Fibroblast of skin of right biceps (primary cell): ENCODE measurements at places on chromosomes 12 and 14.

- DNase-seq: no peak
Observed at GRCh38 chr14:58149196-58149595, 2.8 kb downstream of the ARMH4 start.

GRCh38 chr14:64604001-64604400 is 54.2 kb downstream of the PPP1R36 start:
- no peak for DNase-seq

- DNase-seq: no peak
Observed at GRCh38 chr12:43835264-43835655, 621 bp upstream of the TMEM117 start.

DNA sequence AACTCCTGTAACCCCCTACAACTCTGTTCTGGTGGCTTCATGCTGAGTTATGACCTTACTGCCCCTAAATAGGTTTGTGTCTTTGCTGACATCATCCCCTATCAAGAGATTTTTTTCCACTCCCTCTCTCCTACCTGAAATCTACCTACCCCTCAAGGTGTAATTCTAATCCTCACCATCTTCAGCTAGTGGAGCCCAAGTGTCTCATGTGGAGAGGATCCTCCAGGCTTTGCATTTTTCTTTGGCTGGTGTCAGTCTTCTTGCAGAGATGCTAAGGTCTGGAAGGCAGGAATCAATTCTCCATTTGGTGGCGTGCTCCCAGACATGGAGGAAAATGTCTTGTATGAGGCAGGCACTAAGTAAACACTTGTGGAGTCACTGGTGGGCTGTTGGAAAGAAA is 74.8 kb upstream of the PRMT8 start:
- DNase-seq: no peak

DNA sequence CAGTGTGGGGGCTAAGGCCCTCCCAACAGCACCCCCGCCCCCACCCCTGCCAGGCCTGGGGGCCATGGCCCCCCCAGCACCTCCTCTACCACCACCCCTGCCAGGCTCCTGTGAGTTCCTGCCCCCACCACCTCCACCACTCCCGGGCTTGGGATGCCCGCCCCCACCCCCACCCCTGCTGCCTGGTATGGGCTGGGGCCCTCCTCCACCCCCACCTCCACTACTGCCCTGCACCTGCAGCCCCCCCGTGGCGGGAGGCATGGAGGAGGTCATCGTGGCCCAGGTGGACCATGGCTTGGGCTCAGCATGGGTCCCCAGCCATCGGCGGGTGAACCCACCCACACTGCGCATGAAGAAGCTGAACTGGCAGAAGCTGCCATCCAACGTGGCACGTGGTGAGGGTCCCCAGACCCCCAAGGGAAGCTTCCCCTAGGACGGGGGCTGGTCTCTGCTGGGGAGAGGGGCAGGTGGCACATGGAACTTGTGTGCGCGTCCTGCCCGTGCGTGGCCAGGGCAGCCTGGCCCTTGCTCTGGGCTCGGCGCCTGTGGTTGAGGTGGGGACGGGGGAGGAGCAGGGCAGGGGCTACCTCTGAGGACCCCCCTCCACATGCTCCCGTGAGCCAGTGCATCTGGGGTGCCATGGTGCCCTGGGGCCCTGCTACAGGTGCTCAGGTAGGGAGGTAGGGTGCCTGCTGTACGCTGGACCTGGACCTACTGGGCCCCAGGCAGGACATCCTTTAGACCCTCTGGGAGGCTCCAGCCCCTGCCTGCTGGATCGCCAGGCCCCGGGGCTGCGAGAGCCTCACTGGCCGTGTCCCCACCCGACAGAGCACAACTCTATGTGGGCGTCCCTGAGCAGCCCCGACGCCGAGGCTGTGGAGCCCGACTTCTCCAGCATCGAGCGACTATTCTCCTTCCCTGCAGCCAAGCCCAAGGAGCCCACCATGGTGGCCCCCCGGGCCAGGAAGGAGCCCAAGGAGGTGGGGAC is 16.1 kb upstream of the ADSS1 start:
- DNase-seq: no peak

DNA sequence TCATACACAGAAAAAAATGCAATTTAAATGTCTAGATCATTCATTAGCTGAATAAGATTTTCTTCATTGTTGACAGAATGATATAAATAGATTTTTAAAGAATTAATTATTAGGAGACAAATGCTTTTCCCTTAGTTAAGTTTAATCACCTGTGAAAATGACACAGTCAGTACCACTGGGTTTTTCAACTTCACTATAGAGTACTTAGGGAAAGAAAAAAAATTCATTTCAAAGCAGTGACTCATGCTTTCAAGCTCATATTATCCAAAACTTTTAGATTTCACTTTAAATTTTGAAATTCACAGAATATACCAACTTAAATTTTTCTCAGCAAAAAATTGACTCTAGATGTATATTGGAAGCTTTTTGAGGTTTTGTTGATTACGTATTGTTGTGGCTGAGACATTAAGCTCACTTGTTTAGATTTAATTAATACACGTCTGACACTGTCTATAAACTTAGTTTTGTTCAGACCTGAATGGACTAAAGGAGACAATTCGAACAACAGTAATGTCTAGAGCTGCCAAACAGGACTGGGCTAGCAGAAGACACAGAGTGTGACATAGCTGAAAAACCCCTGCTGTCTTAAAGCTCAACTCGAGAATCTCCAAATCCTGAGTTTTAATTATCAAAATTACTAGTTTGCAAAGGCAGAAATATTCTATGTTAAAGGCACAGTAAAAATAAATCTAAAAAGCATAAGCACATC is 1.6 kb downstream of the MGAT4C start:
- no peak for DNase-seq

DNA sequence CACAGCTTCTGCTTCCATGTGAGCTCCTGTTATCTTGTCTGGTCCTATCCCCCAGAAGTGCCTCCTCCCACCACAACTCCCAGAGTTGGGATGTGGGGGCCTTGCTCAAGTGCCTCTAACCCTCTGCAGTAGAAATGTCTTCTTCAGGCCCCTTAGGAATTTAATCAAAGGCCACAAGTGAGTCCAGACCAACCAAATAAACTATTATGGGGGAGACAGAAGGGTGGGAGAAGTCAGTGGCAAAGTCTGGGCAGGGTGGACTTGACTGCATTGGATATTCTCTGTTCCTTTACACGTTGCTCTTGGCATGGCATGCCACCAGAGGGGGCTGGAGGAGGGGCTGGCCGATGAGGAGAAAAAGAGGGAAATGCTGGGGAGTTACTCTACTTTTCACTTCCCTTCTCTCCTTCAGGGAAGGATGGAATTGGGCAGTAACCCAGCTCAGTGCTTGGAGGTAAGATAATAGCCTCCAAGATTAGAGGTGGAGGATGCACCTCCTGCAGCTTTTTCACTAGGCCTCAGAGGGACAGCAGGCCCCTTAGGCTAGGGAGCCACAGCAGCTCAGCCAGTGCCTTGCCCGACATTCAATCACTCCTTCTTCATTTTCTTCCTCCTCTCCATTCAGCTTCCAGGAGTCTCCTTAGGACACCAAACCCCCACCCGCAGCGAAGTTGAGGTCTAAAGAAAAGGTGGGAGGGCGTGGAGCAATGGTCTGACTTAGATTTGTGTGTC is 1.2 kb upstream of the AP1G2 start:
- DNase-seq: peak; percentile 12

GRCh38 chr12:18681818-18682217 is 56.0 kb downstream of the PLCZ1 start:
- DNase-seq: no peak

GRCh38 chr12:88419794-88420193 is 160.5 kb downstream of the KITLG start:
- DNase-seq: peak; percentile 67

GRCh38 chr14:35374263-35374712 is 30.3 kb downstream of the NFKBIA start:
- peak; percentile 96 for DNase-seq

DNA sequence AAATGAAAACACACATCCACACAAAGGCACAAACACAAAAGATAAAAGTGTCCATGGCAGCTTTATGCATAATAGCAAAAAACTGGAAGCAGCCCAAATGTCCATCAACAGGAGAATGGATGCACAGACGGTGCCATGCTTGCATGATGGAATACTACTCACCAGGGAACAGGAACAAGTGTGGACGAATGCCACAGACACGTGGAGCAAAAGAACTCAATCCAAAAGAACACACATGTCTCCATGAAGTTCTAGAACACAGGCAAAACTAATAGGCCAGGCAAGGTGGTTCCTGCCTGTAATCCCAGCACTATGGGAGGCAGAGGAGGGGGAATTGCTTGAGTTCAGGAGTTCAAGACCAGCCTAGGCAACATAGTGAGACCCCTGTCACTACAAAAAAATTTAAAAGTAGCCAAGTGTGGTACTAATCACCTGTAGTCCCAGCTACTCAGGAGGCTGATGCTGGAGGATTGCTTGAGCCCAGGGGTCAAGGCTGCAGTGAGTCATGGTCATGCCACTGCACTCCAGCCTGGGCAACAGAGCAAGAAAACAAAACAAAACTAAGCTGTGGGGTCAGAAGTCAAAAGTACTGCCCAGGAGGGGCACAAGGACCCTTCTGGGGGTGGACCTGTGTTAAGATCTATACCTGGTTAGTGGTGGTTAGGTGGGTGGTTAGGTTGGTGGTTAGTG is 7.3 kb upstream of the TMEM119 start:
- DNase-seq: no peak

DNA sequence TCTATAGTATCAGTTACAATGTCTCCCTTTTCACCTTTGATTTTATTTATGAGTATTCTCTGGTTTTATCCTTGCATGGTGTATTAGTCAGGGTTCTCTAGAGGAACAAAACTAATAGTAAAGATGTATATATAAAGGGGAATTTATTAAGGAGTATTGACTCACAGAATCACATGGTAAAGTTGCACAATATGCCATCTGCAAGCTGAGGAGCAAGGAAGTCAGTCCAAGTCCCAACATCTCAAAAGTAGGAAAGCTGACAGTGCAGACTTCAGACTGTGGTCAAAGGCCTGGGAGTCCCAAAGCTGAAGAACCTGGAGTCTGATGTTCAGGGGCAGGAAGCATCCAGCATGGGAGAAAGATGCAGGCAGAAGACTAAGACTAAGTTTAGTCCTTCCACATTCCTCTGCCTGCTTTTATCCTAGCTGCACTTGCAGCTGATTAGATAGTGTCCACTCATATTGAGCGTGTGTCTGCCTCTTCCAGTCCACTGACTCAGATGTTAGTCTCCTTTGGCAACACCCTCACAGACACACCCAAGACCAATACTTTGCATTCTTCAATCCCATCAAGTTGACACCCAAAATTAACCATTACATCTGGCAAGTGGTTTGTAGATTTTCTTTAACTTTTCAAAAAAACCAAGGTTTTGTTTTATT is 308.0 kb upstream of the LMO3 start:
- no peak for DNase-seq

DNA sequence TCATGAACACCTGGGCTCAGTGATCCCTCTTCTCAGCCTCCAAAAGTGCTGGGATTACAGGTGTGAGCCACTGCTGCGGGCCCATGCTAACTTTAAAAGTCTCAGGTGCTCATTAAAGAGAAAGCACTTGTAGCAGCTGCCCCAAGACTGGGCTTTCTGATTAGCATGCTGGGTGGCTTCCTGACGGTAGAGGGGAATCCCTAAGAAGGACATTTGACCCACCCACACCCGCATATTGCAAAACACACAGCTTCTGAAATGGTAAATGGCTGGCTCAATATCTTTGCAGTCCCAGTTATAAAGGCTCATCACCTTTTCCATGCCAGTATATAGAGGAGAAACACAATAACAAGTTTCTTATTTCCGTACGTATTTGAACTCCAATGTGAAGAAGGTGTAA is 19.3 kb upstream of the BICD1 start:
- DNase-seq: no peak

- DNase-seq: no peak
Observed at GRCh38 chr12:22088886-22089285, 42.9 kb downstream of the CMAS start.

GRCh38 chr12:42643881-42644579 is 54.5 kb upstream of the PRICKLE1 start:
- DNase-seq: no peak
